Activated naive CD8-positive, alpha-beta T cell treated with anti-CD3 and anti-CD28 coated beads for 36 hours (primary cell): ENCODE measurements at places on chromosomes 6 and 20. TPM values are rescaled to one million over a fixed set of nuclear protein-coding genes. Genes with fewer than 3 reads are reported as not detected.
A peak's percentile ranks its signal among the peaks of the same experiment; 100 is the strongest.

Gene CALHM4
- total RNA-seq = not detected

Gene FHL5
- not detected for total RNA-seq

Gene FAM120B
- total RNA-seq = 19.4 TPM

Gene TINAG
- not detected for total RNA-seq

GRCh38 chr20:23117738-23118137, 31.6 kb upstream of the CD93 start:
- H3K27ac ChIP-seq = no peak overlapping the region
- H3K4me3 ChIP-seq = no peak overlapping the region
- H3K36me3 ChIP-seq = no peaks in the 10 kb centered on the region
- no peak for DNase-seq

GRCh38 chr6:28207510-28208110, 17.5 kb upstream of the ZSCAN9 start:
- H3K27me3 ChIP-seq = peaks cover 82% of the 10 kb centered on the region
- peak; percentile 34 for DNase-seq
- peaks cover 23% of the 10 kb centered on the region for H3K4me1 ChIP-seq
- peaks cover 4% of the 10 kb centered on the region for H3K36me3 ChIP-seq
- H3K4me3 ChIP-seq = peak overlapping the region; percentile 75

GRCh38 chr6:142476452-142476851, 174.6 kb downstream of the ADGRG6 start:
- H3K27ac ChIP-seq = no peak overlapping the region
- no peak overlapping the region for H3K4me3 ChIP-seq
- no peaks in the 10 kb centered on the region for H3K27me3 ChIP-seq
- no peak for DNase-seq
- H3K4me1 ChIP-seq = peaks cover 8% of the 10 kb centered on the region

GRCh38 chr6:119673741-119674140, 324.2 kb upstream of the MAN1A1 start:
- no peaks in the 10 kb centered on the region for H3K27me3 ChIP-seq
- no peak overlapping the region for H3K4me3 ChIP-seq
- peaks cover 5% of the 10 kb centered on the region for H3K4me1 ChIP-seq
- DNase-seq = no peak
- H3K27ac ChIP-seq = no peak overlapping the region
- no peaks in the 10 kb centered on the region for H3K36me3 ChIP-seq

- H3K27me3 ChIP-seq = peaks cover 42% of the 10 kb centered on the region
- H3K27ac ChIP-seq = no peak within 1 kb of the TSS
- H3K4me3 ChIP-seq = peak within 1 kb of the TSS; percentile 55
- DNase-seq = peak; percentile 24
- H3K36me3 ChIP-seq = no peaks in the 10 kb centered on the region
Observed at GRCh38 chr6:128882991-128883611, at the start of gene LAMA2. Gene LAMA2 (plus strand): TSS chr6:128883138. CDS start chr6:128883246, 108 bp downstream.
